ENCODE measurements at places on chromosomes 13 and 19.

- no peak for DNase-seq
These were observed 19.0 kb upstream of the PLPP2 start for GRCh38 chr19:310141-310651.

DNA sequence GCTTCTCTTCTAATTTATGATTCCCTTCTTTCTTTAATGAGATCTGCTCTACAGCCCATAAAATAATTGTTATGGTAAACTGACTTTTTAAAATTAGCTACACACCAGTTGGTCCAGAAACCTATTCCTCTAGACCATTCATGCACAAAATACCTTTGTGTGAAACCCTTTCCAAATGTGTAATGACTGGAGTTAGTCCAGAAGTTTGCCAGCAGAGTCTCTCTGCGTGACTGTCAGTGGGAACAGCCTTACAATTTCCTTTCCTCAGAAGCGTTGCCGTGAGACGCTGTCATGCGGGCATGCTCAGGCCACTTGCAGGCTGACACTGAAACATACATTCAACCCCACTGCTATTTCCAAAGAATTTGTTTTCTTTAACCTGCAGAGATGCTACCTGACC is 965.2 kb downstream of the PCDH9 start:
- no peak for DNase-seq

DNA sequence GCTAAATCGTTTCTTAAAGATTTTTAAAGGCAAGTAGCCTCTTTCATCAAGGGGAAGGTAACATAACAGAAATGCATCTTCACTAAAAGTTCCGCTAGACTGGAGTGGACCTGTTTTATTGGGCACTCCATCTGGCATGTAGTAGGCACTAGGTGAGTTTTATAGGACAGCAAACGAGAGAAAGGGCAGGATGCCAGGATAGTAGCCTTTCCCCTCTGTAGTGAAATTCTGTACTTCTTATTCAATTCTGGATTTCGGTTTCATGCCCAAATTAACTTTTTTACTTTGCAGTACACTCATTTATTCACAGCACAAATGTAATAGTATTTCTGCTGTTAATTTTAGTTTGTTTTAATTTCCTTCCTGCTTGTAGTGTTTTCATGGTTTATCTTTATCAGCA is 45.2 kb downstream of the GPR180 start:
- DNase-seq: no peak

- DNase-seq: no peak
These were observed 16.7 kb upstream of the RXFP2 start for GRCh38 chr13:31722673-31723072.

DNA sequence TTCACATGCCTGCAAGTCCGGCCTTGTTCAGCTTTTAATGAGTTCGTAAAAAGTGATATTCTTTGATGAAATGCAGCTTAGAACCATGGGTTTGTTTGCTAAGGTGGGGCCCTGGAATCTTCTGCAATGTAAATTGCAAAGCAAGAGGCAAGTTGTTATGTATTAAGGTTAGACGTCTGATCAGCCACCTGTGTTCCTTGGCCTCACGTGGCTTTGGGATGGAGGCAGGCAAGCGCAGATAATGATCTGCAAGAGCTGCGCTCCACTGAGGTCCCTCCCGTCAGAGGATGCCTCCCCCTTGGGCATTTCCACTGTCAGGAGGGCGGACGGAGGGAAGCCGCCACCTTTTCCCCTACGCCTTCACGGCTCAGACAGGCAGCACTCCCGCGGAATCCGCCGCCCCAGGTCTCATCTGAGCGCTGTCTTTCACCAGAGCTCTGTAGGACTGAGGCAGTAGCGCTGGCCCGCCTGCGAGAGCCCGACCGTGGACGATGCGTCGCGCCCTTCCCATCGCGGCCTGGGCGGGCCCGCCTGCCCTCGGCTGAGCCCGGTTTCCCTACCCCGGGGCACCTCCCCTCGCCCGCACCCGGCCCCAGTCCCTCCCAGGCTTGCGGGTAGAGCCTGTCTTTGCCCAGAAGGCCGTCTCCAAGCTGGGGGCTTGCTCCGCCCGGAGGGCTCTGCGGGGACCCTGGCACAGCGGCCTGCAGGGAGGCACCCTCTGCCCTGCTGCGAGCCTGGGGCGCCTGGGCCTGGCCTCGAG is 110.9 kb downstream of the CRYL1 start:
- no peak for DNase-seq

- DNase-seq: no peak
These were observed 2.6 kb downstream of the GRIK5 start for GRCh38 chr19:42067315-42067888.

DNA sequence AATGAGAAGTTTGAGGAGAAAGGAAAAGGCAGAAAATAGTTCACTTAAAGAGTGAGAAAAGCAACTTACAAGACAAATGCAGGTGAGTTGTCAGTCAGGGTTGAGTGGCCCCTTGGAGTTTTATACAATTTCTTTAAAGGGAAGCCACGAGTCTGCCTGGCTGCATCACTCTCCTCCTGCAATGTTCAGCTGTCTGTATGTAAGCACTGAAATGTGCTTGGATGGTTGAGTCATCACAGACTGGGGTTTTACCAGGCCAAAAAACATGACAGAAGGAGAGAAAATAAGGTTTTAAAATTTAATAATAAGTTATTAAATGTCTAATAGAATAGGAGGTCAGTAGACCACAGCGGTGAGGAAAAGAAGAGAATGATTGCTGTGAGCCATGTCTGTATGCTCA is 51.0 kb upstream of the FGF14 start:
- DNase-seq: no peak

GRCh38 chr13:50104493-50104892 is 89.2 kb downstream of the KCNRG start:
- no peak for DNase-seq

DNA sequence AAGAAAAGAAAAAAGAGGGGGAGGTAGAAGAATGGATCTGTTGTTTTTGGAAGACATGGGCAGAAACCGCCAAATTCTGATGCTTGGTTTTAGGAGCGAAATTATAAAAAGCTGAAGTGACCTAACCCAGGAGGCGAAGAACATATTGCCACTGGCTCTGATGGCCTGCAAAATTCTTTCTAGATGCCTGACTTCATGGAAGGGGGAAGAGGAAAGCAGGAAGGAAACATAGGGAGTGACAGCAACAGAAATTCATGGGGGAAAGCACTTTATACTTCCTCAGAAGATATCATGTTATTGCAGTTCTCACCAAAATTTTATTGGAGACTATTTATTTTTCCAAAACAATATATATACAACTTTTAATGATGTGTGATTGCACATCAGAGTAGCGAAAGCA is 213.5 kb downstream of the DLEU7 start:
- no peak for DNase-seq

- DNase-seq: no peak
These were observed 8.5 kb downstream of the MIER2 start for GRCh38 chr19:336067-336614.

DNA sequence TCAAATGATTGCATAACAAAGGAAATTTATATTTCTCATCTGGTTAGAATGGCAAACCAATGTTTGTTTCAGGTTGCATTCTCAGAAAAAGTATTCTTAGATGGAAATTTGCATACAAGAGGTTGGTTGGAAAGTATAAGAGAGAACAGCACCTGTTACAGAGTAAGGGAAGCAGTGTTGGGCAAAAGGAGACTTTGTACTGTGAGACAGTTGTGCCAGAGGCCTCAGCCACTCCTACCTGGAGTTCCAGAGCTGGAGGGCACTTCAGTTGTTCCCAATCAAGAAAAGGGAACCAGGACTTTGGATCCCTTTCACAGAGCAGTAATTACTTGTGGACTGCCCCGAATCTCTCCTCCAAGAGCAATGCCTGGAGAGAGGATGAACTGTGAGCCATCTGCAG is 81.8 kb downstream of the SPRY2 start:
- DNase-seq: no peak
